ENCODE measurements at places on chromosomes 6 and 20.

DNA sequence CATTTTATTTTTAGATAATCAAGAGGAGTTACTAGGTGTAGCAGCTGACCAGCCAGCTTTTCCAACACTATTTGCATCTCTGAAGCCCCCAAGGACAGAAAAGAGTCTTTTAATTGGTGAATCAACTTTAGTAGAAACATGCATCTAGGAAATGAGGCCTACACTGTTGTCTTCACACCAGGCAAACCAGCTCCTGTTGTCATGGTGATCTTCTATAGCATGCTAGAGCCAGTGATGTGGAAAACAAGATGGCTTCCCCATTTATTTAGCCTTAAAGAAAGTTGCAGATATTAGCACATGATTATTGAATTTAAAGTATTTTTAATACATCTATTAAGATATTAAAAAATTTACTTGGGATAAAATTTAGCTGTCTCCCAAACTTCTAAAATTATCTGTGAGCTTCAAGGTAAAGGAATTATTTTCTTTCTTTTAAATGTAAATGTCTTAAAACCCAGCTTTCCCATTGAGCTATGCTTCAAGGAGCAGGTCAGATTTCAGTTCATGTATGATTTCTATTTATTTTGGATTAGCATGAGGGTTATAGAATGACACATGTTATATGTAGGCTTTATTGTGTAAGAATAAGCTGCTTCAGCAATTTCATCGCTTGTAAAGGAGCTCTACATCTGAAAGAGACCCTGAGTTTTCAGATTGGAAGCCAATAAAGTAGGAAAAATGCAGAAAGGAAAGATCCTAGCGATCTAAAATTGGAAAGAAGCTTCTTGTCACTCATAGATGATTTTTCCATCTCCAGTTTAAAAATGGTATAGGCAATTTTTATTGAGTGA is 564.9 kb upstream of the CITED2 start:
- no peak for DNase-seq

DNA sequence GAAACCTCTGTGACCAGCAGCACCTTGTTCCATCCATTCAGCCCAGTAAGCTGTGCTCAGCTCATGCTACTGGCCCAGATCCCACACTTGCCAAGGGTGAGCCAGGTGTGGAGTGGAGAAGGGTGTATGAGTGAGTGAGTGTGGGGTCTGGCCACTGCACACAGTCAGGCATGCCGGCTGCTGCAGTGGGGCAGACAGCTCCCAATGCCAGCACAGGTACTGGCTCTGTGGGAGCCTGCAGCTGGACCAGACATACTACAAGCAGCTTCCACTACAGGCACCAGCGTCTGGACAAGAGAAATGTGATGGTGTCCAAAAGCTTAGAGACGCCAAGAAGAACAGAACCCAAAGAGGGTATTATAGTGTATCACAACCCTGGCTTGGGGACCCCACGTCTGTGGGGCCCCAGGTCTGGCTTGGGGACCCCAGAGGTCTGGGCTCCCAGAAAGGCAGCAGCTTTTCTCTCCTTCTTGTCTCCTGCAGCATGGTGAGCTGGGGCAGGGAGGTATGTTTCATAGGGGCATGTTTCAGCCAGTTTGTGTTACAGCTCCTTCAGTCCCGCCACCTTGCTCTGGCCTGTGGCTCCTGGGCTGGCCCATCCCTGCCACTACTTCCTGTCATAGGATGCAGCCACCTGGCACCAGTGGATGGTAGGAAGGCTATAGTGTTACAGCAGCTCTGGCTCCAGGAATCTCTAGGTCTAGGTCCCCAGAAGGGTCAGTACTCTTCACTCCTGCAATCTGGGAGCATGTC is 152.4 kb upstream of the HSF2 start:
- DNase-seq: no peak

DNA sequence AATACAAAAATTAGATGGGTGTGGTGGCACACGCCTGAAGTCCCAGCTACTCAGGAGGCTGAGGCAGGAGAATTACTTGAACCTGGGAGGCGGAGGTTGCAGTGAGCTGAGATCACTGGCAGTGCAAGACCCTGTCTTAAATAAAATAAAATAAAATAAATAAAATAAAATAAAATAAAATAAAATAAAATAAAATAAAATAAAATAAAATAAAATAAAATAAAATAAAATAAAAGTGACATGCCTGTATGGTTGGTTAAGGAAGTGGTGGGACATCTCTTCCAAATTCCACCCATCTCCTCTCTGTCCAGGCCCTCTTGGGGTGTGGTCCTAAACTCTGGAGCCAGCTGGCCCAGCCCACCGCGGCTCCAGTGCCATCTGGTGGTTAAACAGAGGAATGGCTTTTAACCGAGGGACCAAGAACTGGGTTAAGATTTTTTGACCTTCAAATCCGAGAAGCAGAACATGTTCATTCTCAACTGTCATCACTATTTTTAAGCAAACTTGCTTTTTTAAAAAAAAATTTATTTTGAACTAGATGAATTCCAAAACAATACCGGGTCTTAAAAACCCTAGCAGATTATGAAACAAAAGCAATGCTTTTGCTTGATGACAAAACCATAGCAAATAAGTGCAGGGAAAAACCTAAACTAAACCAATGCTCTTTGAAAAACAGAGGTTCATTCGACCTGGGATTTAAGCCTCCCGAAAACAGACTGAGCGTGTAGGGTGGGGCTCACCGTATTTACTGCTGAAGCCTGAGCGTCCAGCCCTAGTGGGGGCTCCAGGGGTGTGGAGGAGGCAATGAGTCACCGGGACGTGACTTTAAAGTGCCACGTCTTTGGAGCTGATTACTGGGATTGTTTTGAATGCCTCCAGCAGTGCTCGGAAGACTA is 68.8 kb downstream of the CDC5L start:
- no peak for DNase-seq

DNA sequence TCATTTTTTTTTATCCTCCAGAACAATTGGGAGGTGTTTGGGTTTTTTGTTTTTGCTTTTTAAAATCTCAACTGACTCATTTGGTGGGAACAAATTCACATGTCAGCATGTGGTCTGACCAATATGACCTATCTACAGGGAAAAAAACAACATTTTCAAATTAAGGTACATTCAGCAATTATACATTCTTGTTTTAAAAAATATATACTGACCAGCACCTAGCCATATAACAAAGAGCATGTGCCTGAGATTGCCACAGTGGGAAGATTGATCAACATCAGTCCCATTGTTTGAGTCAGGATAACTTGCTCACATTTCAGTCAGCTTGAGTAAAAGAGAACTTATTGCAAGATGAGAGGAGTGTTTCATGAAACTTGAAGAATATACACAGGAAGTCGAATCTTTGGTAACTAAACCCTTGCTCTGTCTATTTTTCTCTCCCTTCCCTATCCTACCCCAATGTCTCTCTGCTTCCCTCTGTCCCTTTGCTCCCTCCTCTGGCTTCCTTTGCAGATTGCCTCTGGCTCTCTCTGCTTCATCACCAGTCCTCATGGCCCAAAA is 163.2 kb upstream of the TAB2 start:
- DNase-seq: peak; percentile 37

GRCh38 chr6:144216668-144217218 is 66.4 kb downstream of the STX11 start:
- no peak for DNase-seq

DNA sequence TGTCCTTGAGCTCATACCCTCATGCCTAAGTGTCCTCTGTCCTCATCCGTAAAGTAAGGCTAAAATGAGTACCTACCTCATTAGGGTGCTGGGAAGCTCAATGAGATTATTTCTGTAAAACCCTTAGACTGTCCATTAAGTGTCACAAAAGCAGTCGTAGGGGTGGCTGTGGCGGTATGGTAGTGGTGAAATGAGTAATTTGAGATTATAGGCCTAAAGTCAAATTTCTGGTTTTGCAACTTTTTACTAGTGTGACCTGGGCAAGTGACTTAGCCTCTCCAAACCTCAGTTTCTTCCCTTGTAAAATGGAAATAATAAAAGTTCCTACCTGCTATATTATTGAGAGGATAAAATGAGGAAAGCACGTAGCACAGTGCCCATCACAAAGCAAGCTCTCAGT is 148.2 kb upstream of the AKAP12 start:
- DNase-seq: no peak

GRCh38 chr6:13075141-13075845 is 253.0 kb downstream of the TBC1D7 start:
- DNase-seq: no peak

DNA sequence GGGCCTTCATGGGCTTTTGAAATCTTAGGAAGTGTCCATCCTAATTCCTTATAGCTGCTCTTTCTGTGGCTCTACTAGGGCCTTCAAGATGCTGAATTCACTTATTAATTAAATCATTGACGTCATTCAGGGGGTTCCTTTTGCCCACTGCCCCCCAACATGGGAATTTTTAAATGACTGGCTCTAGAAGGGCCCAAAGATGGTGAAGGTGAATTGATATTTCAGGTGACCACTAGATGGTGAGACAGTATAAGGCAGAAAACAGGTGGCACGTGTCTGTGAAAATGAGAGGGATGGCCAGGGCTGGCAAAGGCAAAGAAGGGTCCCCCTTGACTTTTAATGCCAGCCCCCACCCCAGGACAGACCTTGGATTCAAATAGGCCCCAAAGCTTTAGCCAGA is 11.8 kb downstream of the GNAS start:
- no peak for DNase-seq

DNA sequence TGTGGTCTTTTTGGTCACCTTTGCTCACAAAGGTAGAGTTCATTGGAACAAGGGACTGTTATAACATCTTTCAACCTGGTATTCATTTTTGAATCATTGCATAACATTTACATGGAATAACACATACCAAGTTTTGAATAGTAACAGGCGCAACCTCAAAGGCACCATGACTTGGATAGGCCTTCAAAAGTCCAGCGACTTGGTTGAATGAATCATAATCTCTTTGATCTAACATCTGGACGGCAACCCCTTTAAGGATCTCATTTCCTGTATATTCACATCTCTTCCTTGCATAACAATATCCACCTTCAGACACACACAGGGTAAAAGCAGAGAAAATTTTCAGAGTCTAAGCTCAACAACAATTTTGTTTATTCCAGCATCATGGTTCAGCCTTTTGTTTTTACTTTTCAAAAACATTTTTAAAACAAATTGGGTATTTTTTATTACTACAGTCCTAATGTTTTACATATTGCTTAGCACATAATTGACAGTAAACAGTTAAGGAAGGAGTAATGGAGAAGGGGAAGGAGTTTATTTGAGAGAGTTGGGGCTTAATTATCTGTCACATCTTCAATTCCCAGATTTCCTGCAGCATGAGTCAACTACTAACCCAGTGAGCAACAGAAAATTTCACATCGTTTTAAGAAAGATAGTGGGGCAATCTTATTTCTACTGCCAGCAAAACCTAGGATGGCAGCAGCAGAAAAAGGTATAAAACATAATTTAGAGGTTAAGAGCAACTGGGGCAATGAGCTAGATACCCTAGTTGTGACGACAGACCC is 41.8 kb upstream of the F13A1 start:
- DNase-seq: no peak

DNA sequence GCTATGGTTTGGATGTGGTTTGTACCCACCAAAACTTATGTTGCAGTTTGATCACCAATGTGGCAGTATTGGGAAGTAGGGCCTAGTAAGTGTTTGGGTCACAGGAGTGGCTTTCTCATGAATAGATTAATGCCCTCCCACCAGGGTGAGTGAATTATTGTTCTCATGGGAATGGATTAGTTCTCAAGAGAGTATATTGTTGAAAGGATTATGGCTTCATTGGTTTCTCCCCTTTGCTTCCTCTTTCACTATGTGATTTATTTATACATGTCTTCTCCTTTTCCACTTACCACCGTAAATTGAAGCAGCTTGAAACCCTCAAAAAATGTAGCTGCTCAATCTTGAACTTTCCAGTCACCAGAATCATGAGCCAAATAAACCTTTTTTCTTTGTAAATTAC is 10.8 kb downstream of the UFL1 start:
- no peak for DNase-seq

GRCh38 chr6:73898599-73898998 is 202.6 kb downstream of the CD109 start:
- DNase-seq: no peak

DNA sequence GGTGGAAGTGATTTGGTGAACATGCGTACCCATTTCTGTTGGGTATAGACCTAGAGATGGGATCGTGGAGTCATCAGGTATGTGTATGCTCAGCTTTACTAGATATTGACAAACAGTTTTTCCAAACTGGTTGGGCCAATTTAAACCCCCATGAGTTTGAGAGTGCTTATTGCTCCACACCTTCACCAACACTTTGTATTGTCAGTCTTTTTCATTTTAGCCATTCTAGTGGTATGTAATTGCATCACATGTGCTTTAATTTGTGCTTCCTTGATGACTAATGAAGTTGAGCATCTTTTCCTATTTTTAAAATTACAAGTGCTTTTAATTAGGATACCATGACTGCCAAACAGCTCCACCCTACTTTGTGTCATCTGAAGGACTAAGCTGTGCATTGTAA is 158.9 kb upstream of the AKIRIN2 start:
- DNase-seq: no peak

- no peak for DNase-seq
Measured at GRCh38 chr20:15900443-15900842, 672.8 kb downstream of the KIF16B start.

DNA sequence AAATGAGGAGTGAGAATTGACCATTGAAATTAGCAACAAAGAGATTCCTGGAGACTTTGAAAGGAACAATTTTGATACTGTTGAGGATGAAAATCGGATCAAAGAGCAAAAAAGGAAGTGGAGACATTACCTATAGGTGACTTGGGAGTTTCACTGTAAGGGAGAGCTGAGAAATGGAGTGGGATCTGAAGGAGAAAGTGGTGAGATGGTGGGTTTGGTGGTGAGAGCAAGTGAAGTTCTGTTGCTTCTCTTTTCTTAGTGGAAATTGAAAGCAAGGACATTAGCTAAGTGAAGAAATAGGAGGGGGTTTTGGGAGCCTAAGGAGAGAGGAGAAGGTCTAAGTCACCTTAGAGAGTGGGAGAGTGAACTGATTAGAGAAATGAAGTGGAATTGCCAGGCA is 4.2 kb downstream of the ERGIC3 start:
- no peak for DNase-seq

GRCh38 chr6:129498950-129499842 is 210.8 kb downstream of the ARHGAP18 start:
- DNase-seq: no peak

GRCh38 chr6:147974376-147974775 is 368.3 kb upstream of the SASH1 start:
- peak; percentile 17 for DNase-seq

- DNase-seq: peak; percentile 65
Measured at GRCh38 chr6:41257369-41258195, 28.9 kb downstream of the TREM1 start.

DNA sequence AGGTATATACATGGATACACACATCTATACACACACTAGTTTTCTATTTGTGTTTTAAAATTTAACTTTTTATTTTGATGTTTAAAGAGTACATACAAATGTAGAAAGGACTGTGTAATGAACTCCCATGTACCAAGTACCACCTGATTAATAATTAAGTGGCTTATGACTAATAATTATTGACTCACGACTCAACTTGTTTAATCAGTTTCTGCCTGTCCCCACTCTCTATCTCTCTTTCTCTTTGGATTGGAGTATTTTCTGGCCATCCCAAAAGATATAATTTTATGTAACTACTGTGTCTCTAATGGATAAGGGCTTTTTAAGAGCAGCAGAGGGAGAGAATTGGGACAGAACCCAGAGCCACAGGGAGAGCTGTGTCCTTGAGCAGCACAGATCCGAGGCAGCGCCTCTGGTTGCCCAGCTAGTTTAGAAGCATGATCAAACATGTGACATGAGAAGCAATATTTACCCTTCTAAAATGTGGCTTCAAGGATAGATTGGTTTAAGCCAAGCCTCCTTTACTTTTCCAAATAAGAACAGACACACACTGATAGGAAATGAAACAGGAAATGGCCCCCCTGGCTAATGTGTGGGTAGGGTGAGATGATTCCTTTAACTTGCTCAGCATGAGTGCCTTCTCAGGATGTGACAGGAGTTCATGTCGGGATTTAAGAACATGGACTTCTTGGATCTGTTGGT is 81.0 kb downstream of the ERMARD start:
- no peak for DNase-seq

Data from smooth muscle cell of the brain vasculature (primary cell).